ENCODE measurements at places on chromosomes 13 and 19.

DNA sequence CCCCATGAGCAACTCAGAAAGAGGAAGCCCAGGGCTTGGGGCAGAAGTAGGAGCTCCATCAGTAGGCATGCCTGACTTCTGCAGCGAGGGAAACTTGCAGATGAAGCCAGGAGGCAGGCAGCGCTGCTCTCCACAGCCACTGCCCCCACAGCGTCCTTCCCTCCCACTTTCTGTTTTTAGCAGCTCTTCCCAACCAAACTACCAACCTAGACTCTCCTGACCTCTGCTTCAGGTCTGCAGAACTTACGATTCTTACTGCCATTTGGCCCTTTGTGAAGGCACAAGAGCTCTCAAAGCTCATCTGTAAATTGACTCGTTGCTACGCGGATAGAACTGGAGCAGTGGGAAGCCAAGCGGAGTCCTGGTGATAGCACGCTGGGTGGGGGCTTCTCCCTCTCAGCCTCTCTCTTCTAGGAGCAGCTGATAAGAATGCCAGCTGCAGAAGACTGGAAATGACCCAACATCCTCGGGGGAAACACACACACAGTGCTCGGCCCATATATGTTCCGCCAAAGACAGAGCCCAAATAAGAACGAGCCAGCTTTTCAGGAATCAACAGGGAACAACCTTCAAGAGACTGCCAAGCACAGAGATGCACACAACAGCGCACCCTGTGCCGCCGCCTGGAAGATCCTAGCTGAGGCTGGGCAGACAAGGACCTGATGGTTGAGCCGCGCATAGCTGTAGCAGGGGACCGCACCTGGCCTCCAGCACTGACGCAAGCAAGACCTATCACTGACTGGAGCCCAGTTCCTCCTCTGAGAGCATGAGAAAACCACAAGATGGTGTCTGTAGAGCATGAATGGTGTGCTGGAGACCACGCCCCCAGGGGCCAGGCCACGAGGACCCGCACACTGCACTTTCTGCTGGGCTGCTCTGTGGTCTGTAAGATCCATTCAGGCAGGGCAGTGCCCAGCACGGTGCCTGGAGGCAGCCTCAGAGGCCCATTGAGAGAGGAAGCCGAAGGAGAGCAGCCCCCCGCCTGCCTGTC, 15.9 kb upstream of the SLC35E1 start:
- DNase-seq, result peak; percentile 44

DNA sequence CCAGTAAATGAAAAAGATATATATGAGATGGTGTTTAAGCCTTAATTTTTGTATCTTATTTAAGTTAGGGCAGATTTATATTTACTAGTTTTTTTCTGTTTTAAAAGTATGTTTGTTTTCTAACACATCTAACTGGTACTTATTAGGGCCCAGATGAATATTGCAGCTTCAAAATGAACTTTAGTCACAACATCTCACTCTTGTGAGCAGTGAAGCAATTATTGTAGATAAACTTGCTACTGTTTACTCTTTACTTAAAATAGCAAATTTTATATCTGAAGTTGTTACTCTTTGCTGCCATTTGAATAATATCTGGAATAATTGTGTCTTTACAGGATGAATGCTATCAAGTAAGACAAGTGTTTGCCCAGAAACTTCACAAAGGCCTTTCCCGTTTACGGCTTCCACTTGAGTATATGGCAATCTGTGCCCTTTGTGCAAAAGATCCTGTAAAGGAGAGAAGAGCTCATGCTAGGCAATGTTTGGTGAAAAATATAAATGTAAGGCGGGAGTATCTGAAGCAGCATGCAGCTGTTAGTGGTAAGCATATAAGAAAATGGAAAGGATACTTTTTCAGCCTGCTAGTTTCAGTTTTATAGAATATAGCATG, 166.8 kb downstream of the PDS5B start:
- no peak for DNase-seq

DNA sequence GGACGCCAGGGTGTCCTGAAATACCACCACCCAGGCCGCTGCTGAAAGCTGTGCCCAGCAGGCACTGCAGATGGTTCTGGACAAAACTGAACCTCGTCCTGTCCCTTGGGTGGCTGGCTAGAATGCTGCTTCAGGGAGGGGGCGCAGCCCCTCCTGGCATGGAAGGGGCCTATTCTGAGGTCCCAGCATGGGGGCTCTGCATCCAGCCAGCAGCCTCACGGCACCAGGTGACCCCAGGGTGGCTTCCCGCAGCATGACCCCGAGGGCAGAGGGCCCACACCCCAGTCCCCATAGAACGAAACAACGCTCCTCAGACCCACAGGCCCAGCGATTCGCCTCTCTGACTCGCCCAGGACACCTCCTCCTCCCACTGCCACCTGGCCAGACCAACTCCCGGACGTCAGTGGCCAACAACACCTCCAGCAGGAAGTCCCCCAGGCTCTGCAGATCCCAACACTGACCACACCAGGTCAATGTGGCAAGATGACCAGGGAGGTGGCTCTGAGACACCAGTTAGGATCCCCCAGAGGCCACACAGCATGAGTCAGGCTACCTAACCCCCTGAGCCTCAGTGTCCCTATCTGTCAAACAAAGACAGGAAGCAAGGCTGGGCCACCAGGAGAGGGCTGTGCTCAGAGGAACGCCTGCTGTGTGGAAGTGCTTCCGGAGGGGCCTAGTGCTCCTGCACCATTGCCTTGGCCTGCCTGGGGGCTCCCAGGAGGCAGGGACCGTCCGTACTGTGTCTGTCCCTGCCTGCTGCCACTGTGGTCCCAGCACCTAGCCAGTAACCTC, 6.1 kb downstream of the MKNK2 start:
- no peak for DNase-seq

- peak; percentile 37 for DNase-seq
Observed at GRCh38 chr13:93499991-93500390, 273.4 kb downstream of the GPC6 start.

GRCh38 chr19:47322058-47322457, 9.9 kb upstream of the C5AR2 start:
- no peak for DNase-seq

- DNase-seq, result peak; percentile 56
Observed at GRCh38 chr19:56348289-56348877, 33.7 kb upstream of the ZSCAN5A start.

DNA sequence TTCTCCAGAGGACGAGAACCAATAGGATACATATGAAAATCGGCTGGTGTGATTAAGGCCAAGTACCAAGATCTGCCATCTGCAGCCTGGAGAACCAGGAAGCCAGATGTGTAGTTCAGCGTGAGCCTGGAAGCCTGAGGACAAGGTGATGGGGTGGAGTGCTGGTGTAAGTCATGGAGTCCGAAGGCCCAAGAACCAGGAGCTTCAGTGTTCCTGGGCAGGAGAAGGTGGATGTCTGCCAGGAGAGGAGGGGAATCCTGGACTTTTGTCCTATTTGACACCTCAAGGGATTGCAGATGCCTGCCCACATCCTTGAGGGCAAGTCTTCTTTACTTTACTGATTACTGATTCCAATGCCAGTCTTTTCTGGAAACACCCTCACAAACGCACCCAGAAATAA, 71.5 kb downstream of the SPATA13 start:
- DNase-seq, result peak; percentile 73

- no peak for DNase-seq
Observed at GRCh38 chr13:100789481-100789880, 114.9 kb upstream of the TMTC4 start.

DNA sequence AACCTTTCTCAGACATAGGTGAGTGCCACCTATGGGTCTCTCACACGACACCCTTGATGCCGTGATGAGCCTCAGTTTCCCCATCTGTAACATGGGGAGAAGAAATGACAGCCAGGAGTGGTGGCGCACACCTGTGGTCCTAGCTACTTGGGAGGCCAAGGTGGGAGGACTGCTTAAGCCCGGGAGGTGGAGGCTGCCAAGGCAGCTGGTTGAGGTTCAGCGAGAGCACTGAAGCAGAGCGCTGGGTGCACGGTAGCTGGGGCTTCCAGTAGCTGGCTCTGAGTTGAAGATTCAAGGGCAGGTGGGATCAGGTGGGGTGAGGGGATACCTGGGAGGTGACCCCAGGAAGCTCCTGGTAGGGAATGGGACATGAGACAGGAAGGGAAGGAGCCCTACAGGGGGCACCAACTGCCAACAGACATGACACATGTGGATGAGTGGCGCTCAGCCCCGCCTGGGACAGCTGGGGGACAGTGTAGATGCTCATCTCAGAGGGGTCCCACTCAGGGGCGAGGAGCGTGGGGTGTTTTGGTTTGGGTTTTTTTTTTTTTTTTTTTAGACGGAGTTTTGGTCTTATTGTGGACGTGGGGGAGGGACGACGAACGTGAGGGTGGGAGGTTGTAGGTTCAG, 6.5 kb upstream of the SSBP4 start:
- DNase-seq, result no peak

DNA sequence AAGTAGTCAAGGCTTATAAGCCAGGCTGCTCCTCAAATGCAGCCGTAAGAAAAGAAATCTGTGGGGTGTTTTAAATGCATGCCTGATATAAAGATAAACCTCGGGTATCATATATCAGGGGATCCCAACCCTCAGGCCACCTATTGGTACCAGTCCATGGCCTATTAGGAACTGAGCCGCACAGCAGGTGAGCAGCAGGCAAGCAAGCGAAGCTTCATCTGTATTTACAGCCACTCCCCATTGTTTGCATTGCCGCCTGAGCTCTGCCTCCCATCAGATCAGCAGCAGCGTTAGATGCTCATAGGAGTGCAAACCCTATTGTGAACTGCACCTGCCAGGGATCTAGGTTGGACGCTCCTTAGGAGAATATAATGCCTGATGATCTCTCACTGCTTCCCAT, 233.5 kb upstream of the SERP2 start:
- peak; percentile 51 for DNase-seq

DNA sequence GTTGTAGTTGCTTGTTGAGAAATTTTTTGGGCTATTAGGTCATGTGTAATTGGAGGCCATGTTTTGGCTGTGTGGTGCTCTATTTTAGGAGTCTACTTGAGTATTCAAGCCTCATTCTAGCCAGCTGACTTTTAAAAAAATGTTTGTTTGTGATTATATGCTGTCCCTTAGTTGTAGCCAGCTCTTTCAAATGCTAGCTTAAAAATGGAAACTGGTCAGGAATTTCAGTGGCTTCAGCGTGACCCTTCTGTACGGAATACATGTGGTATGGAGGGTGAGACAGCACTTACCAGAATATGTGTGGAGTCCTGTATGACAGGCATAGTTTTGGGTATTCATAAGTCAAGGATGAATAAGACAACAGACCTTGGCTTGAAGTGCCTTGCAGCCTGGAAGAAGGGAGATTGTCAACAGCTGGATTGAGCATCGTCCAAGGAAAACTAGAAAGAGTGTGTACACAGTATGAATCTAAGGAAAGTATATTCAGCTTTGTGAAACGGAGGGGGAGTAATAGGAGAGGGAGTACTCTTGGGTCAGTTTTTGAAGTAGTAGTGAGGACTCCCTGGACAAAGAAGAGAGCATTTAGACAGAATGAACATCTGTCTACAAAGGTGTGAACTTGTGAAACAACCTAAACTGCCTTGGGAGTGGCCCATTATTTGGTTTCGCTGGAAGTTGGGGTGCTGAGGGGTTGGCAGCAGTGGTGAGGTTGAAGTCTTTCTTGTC, 20.0 kb upstream of the WTIP start:
- DNase-seq, result no peak

GRCh38 chr19:50204811-50205675, 1.6 kb downstream of the MYH14 start:
- no peak for DNase-seq

DNA sequence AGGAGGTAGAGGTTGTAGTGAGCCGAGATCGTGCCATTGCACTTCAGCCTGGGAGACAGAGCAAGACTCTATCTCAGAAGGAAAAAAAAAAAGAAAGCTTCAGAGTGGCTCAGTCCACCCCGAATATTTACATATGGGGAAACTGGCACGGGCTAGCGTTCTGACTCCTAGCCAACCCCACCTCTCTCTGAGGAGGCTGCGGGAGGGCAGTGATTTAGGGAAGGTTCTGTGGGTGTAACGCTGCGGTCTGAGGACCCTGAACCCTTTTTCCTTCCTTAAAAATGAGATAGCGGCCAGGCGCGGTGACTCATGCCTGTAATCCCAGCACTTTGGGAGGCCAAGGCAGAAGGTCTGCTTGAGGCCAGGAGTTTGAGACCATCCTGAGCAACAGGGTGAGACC, 5.0 kb downstream of the LRRC25 start:
- DNase-seq, result no peak

GRCh38 chr19:38168637-38169036, 55.4 kb downstream of the DPF1 start:
- no peak for DNase-seq

GRCh38 chr19:38047641-38048040, 140.6 kb downstream of the SIPA1L3 start:
- peak; percentile 80 for DNase-seq

GRCh38 chr19:30602661-30603350, 230.6 kb downstream of the ZNF536 start:
- DNase-seq, result peak; percentile 97

GRCh38 chr13:107842562-107843180, 372.7 kb downstream of the LIG4 start:
- peak; percentile 92 for DNase-seq

- no peak for DNase-seq
Observed at GRCh38 chr19:1214299-1214861, 8.8 kb downstream of the STK11 start.

DNA sequence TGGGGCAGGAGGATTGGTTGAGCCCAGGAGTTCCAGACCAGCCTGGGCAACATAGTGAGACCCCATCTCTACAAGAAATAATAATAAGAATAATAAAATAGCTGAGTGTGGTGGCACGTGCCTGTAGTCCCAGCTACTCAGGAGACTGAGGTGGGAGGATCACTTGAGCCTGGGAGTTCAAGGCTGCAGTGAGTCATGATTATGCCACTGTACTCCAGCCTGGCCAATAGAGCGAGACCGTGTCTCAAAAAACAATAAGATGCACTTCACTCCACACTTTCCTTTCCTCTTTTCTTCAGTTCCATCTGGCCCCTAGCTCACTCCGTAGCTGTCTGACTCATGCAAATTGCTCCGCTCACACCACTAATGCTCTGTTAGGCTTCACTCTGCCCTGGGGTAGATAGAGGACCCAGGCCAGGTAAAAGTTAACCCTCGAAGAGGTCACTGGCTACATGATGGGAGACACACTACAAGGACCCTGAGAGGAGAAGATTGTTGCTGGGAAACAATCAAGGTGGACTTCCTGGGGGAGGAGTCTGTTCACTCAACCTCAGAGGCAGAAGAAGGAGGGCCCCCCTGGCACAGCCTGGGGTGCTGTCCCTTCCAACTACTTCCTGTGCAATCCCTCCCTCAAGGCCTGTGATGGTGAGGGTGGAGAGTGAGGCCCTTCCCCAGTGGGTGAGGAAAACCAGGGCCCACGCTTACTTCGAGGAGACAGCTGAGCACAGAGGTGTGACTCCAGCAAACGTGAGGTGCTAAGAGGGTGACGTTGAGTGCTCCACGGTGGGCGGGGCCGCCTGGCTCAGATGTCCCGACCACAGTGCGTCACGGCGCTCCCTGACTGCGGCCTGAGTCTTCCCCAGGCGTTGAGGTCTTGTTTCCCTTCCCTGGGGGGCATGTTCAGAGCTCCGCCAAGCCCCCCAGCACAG, 8.8 kb upstream of the TNFSF9 start:
- no peak for DNase-seq

DNA sequence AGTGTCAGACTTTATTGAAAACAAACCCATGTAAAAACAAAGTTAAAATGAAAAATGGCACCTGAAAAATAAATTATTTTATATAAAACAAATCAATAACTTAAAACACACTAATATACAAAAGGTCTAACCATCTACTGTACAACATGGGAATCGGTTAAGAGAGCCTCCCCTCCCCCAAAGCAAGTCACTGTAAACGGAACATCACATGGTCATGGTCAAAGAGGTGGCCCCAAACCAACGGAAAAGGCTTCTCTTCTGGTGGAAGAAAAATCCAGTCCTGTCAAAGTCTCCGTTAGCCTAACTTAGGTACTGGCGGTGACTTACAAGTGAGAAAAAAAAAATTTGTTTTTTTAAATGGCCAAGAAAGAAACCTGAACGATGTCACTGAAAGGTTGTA, 15.7 kb upstream of the TIMM44 start:
- DNase-seq, result no peak
